ENCODE measurements at places on chromosomes 13 and 19. TPM values are rescaled to one million over a fixed set of nuclear protein-coding genes. Genes with fewer than 3 reads are reported as not detected.

The OLFM4 gene
- total RNA-seq: 0.21 TPM

The CNN1 gene
- 159 TPM for total RNA-seq

The PRKD2 gene
- 18.0 TPM for total RNA-seq

The MBD3L3 gene
- not detected for total RNA-seq

All from left cardiac atrium (tissue), 4 donors.